ENCODE measurements at places on chromosomes 5 and 9. TPM values are rescaled to one million over a fixed set of nuclear protein-coding genes. Genes with fewer than 3 reads are reported as not detected.

DNA sequence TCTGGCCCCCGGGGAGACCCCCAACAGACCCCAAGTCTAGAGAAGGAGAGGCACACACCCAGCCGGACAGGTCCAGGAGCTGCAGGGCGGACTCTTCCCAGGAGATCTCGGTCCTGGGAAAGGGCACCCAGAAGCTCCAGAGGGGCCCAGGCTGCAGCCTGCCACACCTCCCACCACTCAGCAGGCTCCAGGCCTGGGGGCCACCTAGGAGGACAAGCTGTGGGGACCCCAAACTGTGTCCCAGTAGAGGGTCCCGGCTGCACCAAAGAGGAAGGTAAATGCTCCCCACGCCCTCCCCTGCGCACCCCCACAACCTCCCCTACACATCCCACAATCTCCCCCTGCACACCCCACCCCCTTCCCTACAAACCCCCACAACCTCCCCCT lies 48.5 kb downstream of the PLEKHG4B start:
- H3K4me3 ChIP-seq, result no peak overlapping the region
- H3K4me1 ChIP-seq, result no peaks in the 10 kb centered on the region
- H3K27ac ChIP-seq, result no peak overlapping the region
- DNase-seq, result no peak
- no peaks in the 10 kb centered on the region for H3K36me3 ChIP-seq

The TCF7 gene
- 59.3 TPM for total RNA-seq

The SPATA31C1 gene
- total RNA-seq, result not detected

DNA sequence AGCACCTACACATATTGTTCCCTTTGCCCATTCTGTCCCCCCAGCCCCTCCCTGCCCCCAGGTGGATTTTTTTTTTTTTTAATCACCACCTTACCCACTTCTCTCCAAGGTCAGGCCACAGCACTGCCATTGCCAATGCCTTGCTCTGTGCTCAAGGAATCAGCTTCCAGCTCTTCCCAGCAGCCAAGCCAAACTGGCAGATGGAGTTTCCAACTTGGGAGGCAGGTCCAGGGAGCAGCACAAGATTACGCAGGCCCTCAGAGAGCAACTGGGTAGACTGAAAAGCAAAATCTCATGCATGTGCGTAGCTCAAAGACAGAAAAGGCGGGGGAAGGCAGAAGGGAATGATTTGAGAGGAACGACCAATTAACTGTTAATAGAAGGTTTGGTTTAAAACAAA lies 15.1 kb downstream of the GRHPR start:
- DNase-seq, result no peak
- H3K27ac ChIP-seq, result no peak overlapping the region
- H3K4me3 ChIP-seq, result no peak overlapping the region
- H3K4me1 ChIP-seq, result no peaks in the 10 kb centered on the region
- no peaks in the 10 kb centered on the region for H3K27me3 ChIP-seq
- peaks cover 32% of the 10 kb centered on the region for H3K36me3 ChIP-seq

The LHX3 gene
- not detected for total RNA-seq

The SPINK13 gene
- not detected for total RNA-seq

DNA sequence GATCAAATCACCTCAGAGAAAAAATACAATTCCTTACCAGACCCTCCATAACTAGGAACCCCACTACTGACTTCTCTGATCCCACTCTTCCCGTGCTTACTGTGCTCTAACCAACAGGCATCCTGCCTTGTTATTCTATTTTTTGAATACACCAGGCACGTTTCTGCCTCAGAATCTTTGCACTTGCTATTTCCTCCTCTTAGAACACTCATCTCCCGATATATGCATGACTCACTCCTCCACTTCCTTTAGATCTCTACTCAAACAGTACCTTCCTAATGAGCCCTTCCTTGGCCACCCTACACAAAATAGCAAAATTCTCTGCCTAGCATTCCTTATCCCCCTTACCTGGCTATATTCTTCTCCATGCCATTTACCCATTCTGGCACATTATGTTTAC lies 43.9 kb downstream of the MAPKAP1 start:
- peaks cover 11% of the 10 kb centered on the region for H3K36me3 ChIP-seq
- H3K27me3 ChIP-seq, result no peaks in the 10 kb centered on the region
- H3K4me1 ChIP-seq, result peaks cover 12% of the 10 kb centered on the region
- DNase-seq, result no peak

- H3K4me1 ChIP-seq, result no peaks in the 10 kb centered on the region
- no peaks in the 10 kb centered on the region for H3K36me3 ChIP-seq
- no peak for DNase-seq
- H3K27me3 ChIP-seq, result peaks cover 20% of the 10 kb centered on the region
- H3K4me3 ChIP-seq, result no peak overlapping the region
Observed at GRCh38 chr9:6218099-6218502, 2.5 kb downstream of the IL33 start.

The PCDHB4 gene
- total RNA-seq, result not detected

- no peaks in the 10 kb centered on the region for H3K4me1 ChIP-seq
- no peaks in the 10 kb centered on the region for H3K27me3 ChIP-seq
- DNase-seq, result no peak
Observed at GRCh38 chr5:148953711-148954110, 109.2 kb downstream of the SH3TC2 start.

- peaks cover 2% of the 10 kb centered on the region for H3K27me3 ChIP-seq
- no peaks in the 10 kb centered on the region for H3K36me3 ChIP-seq
- H3K4me3 ChIP-seq, result no peak overlapping the region
- no peak for DNase-seq
Observed at GRCh38 chr9:76552751-76553455, 93.9 kb downstream of the GCNT1 start.

DNA sequence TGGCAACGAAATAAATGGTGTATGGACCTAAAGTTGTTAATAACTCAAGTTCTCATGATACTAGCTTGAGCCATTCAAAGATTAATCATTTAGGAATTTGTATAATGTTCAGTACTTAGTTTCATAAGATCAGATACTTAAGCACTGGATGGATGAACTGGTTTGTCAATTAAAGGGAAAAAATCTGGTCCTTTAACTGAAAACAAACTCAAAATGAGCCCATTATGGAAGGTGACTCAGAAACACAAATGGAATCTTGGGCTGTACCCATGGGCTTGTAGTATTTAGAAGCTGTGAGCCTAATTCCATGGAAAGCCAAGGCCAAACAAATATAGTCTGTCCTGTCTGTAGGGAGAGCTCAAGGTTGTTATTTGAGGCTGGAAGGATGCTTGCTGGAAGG lies 27.6 kb upstream of the ADRB2 start:
- H3K4me3 ChIP-seq, result no peak overlapping the region
- peaks cover 30% of the 10 kb centered on the region for H3K4me1 ChIP-seq
- H3K27me3 ChIP-seq, result peaks cover 26% of the 10 kb centered on the region
- no peak for DNase-seq
- H3K36me3 ChIP-seq, result peaks cover 3% of the 10 kb centered on the region

Data from activated CD4-positive, alpha-beta memory T cell treated with anti-CD3 and anti-CD28 coated beads for 36 hours (primary cell).